ENCODE measurements at places on chromosomes 2 and 18. TPM values are rescaled to one million over a fixed set of nuclear protein-coding genes. Genes with fewer than 3 reads are reported as not detected.

DNA sequence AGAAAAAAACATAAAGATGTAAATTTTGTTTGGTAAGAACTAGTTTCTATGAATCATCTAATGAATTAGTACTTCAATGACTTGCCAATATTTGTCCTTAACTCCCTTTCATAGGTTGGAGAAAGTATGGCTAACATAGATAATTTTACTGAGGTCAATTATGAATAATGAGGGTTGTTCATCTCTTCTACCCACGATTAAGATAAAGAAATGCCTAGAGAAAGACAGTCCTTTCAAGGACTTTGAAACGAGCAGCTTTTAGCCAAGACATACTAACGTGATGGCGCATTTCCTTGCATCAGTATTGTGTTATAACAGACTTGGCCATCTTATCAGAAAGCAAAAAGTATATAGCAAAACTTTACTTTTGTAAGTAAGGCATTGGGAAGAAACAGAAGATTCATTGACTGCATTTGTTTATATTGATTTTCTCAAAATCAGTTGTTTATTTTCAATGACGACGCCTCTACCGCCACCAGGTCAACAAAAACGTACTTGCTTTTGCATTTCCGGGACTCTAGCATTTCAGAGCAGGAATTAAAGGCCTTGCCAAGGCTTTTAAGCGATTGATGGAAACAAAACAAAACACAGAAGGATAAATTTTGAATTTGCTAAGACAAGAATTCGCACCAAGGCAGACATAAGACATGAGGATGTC lies 961 bp downstream of the RBM43 start:
- peak overlapping the region; percentile 89 for H3K27ac ChIP-seq
- no peaks in the 10 kb centered on the region for H3K36me3 ChIP-seq
- H3K4me3 ChIP-seq, result peak overlapping the region; percentile 68
- H3K27me3 ChIP-seq, result no peaks in the 10 kb centered on the region
- DNase-seq, result no peak

- no peak for DNase-seq
- H3K36me3 ChIP-seq, result peaks cover 3% of the 10 kb centered on the region
- H3K4me1 ChIP-seq, result no peaks in the 10 kb centered on the region
These were observed 49.3 kb downstream of the HS6ST1 start for GRCh38 chr2:128269063-128269989.

TLX2 gene
- total RNA-seq, result not detected

DNA sequence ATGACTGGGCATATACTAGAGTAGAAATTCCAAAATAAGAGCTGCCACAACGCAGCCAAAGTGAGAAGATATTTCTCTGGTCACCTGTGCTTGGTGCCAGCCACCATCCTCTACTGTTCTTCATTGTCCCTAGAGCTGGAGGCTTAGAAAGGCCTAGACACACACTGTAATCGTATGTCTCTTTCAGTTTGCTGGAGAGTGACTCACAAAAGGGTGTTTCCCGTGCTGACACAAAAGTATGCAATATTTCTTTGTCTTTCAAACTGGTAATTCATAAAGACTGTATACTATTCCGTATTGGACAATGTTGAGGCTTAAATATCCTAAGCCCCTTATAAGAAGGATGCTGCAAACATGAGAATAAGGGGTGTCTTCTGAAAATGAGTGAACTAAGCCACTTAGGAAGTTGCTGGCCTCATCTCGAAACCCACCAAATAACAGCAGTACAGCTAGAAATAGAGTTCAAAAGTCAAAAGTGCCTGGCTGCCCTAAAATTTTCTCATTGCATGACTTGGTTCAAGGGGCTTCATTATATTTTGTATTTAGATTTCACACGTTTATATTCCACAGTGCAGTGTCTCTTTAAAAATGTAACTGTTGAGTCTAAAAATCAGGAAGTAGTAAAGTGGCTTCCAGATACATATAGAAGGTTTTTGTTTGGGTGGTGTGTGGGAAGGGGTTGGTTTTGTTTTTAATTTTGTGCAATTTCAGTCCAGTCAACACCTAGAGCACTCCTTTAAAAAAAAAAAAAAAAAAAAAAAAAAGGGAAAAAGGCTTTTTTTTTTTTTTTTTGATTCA lies 601.1 kb downstream of the ARHGAP15 start:
- no peaks in the 10 kb centered on the region for H3K4me1 ChIP-seq
- no peak for DNase-seq
- no peak overlapping the region for H3K27ac ChIP-seq
- H3K36me3 ChIP-seq, result no peaks in the 10 kb centered on the region

EDAR gene
- not detected for total RNA-seq

DNA sequence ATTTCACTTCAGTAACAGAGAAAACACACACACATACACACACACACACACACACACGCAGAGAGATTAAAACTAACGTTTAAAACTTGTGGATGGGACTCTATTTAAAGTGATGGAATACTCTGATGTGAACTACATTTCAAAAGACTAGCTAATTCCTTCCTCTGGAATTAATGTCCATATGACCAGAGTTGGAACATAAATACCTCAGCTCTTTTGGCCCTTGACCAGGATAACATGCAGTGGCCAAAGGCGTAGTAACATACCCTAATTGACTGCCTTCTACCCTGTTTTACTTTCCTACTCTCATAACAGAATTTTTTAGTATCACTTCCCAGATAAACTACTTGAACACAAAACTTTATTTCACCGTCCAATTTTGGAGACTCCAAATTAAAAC lies 671.3 kb upstream of the CHAC2 start:
- peaks cover 4% of the 10 kb centered on the region for H3K27me3 ChIP-seq
- H3K4me1 ChIP-seq, result no peaks in the 10 kb centered on the region
- no peak overlapping the region for H3K4me3 ChIP-seq
- H3K36me3 ChIP-seq, result no peaks in the 10 kb centered on the region
- no peak overlapping the region for H3K27ac ChIP-seq

PTPN4 gene
- 51.5 TPM for total RNA-seq

DNA sequence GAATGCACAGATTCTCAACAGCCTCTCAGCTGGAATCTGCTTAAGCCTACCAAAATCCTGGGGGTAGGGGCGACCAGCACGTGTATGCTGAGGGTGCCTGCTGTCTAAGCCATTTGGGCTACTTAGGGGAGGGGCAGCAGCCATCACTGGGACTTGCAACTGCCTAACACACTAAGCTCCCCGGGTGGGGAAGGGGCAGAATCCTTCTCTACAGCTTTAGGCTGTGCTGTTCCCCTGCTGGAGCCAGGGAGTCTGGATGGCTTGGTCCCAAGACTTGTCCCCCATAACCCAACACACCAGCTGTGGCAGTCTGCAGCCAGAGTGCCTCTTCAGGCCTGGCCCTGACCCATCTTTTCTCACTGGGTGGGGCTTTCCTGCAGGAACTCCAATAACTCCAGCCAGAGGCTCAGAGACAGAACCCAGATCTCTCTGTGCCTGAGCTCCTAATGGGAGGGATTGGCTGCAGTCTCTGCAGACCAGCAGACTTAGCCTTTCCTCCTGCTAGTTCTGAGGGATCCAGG lies 305.4 kb upstream of the RND3 start:
- no peak overlapping the region for H3K27ac ChIP-seq
- no peak overlapping the region for H3K4me3 ChIP-seq
- H3K36me3 ChIP-seq, result no peaks in the 10 kb centered on the region
- no peaks in the 10 kb centered on the region for H3K4me1 ChIP-seq
- H3K27me3 ChIP-seq, result no peaks in the 10 kb centered on the region
